ENCODE measurements at places on chromosomes 16 and 17. TPM values are rescaled to one million over a fixed set of nuclear protein-coding genes. Genes with fewer than 3 reads are reported as not detected.

TBC1D3G gene
- not detected for polyA plus RNA-seq

RNF222 gene
- 0.13 TPM for polyA plus RNA-seq

RPRML gene
- not detected for polyA plus RNA-seq

ETV4 gene
- not detected for polyA plus RNA-seq

CD300H gene
- polyA plus RNA-seq = 6.4 TPM

GPT2 gene
- polyA plus RNA-seq = 0.48 TPM

MT4 gene
- not detected for polyA plus RNA-seq

KRT28 gene
- polyA plus RNA-seq = not detected

SOX15 gene
- polyA plus RNA-seq = not detected

KRTAP4-4 gene
- not detected for polyA plus RNA-seq

UNKL gene
- polyA plus RNA-seq = 1.0 TPM

CAPNS2 gene
- not detected for polyA plus RNA-seq

PRAC2 gene
- not detected for polyA plus RNA-seq

MAF gene
- polyA plus RNA-seq = 0.93 TPM

PRRT2 gene
- not detected for polyA plus RNA-seq

CMTM2 gene
- not detected for polyA plus RNA-seq

MT3 gene
- polyA plus RNA-seq = not detected

SMIM36 gene
- not detected for polyA plus RNA-seq

MT1F gene
- polyA plus RNA-seq = 6.4 TPM

ENPP7 gene
- 0.16 TPM for polyA plus RNA-seq

CES4A gene
- 0.98 TPM for polyA plus RNA-seq

RSAD1 gene
- 54.2 TPM for polyA plus RNA-seq

CA10 gene
- polyA plus RNA-seq = not detected

CLEC18A gene
- not detected for polyA plus RNA-seq

KRT20 gene
- not detected for polyA plus RNA-seq
